ENCODE measurements at places on chromosomes 6 and 20. TPM values are rescaled to one million over a fixed set of nuclear protein-coding genes. Genes with fewer than 3 reads are reported as not detected.
A peak's percentile ranks its signal among the peaks of the same experiment; 100 is the strongest.

DNA sequence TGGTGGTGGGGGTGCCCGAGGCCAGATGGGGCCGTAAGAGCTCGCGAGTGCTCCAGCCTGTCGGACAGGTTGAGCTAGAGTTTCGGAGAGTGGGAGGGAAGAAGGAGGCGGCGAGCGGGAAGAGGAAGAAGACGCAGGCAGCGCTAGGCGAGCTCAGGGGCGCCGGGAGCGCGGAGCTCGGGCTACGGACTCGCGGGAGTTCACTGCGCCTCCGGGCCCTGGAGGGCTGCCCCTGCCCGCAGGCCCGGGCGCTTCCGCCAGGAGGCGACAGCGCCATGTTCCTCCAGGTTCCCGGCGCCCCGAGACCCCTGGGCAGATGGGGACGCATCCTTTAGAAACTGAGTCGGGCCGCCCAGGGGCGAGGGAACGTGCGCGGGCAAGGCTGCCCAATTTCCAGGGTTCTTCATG is 984 bp downstream of the TFAP2C start:
- no peak for DNase-seq

LY86 gene
- not detected for total RNA-seq

DNA sequence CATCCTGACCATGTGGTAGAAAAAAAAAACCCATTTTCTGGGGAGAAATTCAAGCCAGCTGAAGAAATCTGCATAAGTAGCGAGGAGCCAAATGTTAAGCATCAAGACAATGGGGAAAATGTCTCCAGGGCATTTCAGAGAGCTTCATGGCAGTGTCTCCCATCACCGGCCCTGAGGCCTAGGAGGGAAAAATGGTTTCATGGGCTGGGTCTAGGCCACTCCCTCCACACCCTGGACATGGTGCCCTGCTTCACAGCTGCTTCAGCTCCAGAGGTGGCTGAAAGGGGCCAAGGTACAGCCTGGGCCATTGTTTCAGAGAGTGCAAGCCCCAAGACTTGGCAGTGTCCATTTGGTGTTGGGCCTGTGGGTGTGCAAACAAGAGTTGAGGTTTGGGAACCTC is 34.4 kb upstream of the B3GAT2 start:
- no peak for DNase-seq

DNA sequence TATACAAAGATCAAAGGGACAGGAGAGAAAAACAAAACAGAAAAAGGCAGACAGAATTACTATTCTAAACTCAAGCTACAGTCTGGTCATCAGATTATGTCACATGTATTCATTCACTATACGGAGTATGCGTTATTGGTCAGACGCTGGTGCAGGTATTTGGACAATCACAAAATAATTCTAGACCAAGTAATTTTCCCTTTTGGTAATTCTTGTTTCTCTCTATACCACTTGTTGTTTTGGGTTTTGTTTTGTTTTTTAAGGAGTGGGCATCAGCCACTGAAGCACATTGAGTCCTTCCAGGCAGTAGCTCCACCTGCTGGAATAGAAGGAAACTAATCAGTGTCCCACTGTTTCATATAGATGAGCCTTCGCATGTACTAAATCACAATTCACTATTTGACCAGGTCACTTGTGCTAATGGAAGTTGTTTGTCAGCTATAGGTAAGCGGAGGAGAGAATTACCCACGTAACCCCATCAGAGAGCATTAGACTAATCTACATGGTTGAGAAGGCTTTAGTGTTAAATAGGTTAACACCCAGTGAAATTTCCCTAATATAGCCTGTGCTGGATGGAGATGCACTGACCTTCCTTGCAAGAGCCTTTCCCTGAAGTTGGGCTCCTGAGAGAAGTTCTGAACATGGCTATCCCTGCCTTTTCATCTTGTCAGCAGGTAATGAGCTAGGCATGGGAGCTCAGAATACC is 77.9 kb downstream of the TNFAIP3 start:
- peak; percentile 61 for DNase-seq

- DNase-seq, result no peak
Measured at GRCh38 chr6:11414176-11414963, 123.2 kb upstream of the TMEM170B start.

GNAS-AS1 gene
- total RNA-seq, result not detected

DNA sequence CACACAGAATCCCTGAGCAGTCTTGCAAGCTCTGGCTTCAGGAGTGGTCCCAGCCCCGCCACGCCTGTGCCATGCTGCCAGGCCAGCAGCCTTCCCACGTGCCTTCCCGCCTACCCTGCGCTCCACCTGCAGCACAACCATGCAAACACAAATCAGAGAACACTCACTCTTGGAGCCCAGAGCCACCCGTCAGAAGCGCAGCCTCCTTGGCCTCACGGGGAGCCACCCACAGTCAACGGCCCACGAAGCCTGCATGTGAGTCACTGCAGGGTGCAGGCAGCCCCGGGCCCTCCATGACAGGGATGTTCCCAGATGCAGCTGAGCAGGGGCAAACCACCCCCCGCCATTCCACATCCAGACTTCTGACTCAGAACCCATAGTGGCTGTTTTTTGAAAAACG is 217.0 kb downstream of the DLL1 start:
- no peak for DNase-seq

MAFB gene
- total RNA-seq, result 0.37 TPM

TRIM40 gene
- not detected for total RNA-seq

DNA sequence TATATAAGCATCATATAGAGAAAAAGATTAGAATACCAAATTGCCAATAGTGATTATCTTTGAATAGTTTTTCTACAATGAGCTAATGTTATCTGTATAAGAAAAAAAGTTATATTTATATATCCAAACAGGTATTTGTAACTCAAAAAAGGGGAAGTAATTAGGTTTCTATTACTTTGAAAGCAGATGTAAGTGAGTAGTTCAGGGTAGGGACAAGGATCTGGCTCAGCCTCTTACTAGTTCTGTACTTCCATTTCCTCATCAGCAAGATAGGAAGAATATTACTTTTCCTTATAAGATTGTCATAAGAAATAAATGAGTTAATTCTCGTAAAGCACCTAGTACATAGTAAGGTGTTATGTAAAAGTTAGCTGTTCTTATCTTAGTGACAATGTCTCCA is 32.2 kb downstream of the AHI1 start:
- no peak for DNase-seq

BPIFB2 gene
- not detected for total RNA-seq

ASIP gene
- not detected for total RNA-seq

PTPRT gene
- not detected for total RNA-seq

DNA sequence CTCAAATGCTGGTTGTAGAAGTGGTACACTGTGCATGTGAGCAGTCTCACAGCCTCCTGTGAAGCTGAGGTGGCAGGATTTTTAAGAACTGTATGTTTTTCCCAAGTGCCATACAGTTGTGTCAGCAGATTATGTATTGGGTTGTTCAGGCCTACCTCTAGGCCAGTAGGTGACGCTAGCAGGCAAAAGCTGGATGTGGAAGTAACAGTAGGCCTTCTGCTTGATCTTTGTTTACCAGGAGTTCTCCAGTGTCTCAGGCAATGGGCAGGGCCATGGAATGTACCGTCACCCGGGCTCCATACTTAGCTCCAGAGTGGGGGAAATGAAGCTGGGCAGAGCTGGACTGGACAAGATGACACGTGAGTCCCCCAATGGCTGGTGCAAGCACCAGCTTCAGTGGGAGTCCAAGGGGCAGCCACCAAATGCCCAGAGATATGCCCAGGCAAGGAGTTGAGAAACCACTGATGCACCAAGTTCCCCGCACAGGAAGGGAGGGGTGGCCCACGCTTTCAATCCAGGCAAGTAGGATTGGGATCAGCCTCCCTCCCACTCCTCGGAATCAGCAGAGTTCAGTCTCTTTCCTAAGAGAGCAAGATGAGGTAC is 289.7 kb downstream of the HTR1B start:
- no peak for DNase-seq

DNA sequence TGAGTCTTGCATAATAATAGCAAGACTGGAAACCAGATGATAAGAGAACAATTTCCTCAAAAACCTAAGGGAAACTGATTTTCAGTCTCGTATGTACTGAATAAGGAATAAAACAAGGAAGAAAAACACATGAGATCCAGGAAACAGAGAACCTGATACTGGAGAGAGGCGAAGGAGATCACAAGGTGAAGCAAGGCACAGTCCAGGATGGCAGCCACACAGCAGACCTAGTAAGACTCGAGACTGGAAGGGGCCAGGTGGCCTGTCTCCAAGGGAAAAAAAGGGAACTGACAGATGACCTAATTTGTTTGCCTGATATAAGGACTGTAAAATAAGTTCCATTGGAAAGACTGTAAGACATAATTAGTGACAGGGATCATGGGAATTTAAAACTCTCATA is 71.1 kb downstream of the TASP1 start:
- no peak for DNase-seq

DNA sequence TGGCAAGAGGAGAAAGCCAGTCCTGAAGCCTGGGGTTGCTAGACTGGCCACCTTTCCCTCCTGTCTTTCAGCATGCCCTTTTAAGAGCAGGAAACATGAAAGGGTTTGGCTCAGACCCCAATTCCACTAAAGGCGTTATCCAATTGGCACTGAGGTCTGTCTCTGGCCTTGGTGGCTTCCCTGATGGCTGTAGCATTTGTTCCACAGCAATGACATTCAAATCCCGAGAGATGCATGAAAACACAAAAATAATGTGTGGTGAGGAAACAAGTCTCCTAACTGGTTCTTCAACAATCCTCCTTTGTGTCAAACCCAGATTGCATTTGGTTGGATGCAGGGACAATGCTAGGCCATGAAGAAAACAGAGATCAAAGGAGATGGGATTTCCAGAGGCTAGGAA is 56.5 kb upstream of the ADTRP start:
- DNase-seq, result peak; percentile 64

- no peak for DNase-seq
Measured at GRCh38 chr20:53517146-53517545, 76.5 kb downstream of the ZNF217 start.

- DNase-seq, result no peak
Measured at GRCh38 chr20:43567477-43567876, 8.7 kb downstream of the SGK2 start.

HLA-DRB1 gene
- 0.21 TPM for total RNA-seq

SH3BGRL2 gene
- total RNA-seq, result 8.2 TPM

DNA sequence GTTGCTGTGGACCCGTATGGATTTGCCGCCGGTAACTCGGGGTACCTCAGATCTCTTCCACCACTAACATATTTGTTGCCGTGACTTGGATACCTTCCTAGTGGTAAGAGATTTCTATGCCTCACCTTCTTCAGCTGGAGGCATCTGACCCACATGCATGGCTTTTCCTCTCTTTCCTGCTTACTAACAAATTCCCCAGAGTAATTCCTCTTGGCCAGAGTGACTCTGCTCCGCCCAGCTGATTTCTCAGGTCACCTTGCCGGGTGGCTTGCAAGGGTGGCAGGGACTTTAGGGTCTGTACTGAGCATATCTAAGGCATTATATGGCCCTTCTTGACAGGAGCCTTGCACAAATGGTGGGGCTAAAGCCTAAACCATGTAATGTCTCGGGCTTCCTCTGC is 38.2 kb downstream of the FAM184A start:
- DNase-seq, result no peak

CCDC170 gene
- total RNA-seq, result 0.21 TPM
